SW 1271 (cell line): ENCODE measurements at places on chromosomes 11 and 22.

DNA sequence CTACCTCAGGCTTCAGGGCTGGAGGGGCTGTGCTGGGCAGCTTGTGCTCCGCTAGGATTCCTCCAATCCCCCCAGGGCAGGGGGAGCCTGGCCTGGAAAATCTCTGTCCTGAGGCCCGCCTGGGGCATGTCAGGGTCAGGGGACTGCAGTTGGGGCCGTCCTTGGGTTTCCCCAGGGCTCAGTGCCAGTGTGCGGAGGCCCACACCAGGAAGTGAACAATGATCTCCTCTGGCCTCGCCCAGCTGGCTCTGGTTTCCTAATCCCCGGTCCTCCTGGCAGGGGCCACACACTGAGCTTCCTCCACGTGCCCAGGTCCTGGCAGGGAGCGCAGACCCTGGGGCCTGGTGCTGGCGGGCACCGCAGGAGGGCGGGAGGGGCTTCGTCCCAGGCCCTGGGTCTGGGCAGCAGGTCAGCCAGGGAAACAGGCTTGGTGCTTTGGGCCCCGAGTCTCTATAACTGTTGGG lies 1.4 kb upstream of the MUC2 start:
- DNase-seq, result peak; percentile 19

DNA sequence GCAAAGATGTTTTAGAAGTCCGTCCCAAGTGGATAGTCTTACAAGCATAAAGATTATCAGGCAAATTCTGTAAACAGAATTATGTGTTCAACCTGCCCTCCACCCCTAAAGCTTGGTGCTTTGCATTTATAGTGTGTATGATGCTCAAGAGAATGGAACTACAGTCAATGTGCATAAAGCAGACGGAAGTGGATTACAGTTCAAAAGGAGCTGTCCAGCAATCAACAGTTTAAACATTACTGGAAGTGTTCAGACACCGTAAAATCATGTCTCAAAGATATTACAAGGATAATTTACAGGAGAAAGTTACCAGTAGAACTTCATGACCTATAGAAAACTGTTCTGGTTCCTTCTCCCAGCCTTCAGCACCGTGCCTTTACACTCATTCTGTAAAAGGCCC lies 1.0 kb downstream of the RIC3 start:
- no peak for DNase-seq

DNA sequence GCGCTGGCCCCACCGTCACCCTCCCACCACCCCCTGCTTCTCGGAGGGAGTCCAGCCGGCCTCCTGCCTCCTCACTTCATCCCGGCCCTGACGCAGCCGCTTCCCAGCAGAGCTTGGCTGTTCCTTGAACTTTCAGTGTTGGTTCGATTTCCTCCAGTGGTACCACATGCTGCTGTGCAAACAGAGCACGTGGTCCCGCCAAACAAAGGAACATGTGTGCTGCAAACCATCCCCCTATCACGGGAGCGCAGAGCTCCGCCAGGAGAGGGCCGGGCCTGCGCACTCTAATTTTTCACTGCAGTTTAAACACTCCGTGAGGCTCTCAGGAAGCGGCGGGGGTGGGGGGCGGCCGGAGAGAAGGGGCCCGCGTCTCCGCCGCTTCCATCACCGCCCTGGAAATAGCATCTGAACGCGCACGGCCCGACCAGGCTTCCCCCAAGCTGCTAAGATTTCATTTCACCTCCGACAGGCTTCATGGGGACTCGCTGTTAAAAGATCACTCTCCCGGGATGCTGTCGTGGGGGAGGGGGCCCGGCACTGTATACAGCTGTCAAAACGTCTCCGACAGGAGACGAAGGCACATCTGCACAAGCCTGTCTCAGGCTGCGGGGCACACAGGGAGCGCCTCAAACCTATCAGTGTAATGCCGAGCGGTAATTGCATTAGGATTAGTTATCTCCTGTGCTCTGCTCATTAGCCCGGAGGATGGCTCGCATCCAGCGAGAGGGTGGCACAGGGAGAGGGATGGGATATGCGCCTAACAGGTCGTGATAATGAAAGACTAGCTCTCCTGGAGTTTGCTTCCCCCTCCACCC lies 269.9 kb upstream of the SORL1-AS1 start:
- no peak for DNase-seq

DNA sequence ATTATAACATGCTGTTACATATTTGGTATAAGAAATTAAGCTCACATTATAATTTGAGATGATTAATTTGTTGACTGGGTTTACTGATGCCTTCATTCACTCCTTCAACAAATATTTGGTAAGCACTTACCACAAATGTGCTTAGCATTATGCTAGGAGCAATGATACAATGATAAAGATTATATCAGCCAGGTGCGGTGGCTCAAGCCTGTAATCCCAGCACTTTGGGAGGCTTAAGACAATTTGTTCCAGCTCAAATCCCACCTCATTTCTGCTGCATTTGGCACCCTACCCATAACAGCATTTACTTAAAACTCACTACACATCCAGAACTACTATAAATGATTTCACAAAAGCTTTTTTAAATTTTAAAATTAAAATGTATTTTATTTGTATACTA lies 1263.6 kb upstream of the RAG2 start:
- no peak for DNase-seq

DNA sequence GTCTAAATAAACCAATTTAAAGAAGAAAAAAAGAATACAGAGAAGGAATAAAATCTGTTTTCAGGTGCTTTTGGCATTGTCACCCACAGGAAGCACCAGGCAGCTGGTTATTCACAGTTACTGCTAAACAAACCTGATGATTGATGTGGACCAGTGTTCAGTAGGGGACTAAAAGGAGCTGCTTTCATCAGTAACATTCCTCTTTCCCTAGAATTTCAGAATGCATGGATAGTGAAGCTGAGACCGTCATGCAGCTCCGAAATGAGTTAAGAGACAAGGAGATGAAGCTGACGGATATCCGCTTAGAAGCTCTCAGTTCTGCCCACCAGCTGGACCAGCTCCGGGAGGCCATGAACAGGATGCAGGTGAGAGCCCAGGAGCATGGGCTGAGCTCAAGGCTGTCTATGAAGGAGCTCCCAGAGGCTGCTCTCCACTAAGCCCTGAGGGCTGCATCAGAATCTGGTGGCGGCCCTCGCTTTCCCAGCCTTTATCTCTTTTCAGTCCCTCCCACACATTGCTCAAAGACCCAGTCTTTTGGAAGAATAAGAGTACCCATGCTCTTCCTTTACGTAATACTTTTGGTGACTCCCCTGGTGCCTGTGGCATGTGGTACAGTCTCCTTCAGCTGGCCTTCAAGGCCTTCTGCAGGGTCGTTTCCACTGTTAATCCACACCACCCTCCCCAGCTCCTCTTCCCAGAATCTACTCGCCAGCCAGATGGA lies 69.5 kb downstream of the DBX1 start:
- DNase-seq, result no peak

- DNase-seq, result no peak
These were observed 49.3 kb downstream of the CHRDL2 start for GRCh38 chr11:74681686-74682651.

DNA sequence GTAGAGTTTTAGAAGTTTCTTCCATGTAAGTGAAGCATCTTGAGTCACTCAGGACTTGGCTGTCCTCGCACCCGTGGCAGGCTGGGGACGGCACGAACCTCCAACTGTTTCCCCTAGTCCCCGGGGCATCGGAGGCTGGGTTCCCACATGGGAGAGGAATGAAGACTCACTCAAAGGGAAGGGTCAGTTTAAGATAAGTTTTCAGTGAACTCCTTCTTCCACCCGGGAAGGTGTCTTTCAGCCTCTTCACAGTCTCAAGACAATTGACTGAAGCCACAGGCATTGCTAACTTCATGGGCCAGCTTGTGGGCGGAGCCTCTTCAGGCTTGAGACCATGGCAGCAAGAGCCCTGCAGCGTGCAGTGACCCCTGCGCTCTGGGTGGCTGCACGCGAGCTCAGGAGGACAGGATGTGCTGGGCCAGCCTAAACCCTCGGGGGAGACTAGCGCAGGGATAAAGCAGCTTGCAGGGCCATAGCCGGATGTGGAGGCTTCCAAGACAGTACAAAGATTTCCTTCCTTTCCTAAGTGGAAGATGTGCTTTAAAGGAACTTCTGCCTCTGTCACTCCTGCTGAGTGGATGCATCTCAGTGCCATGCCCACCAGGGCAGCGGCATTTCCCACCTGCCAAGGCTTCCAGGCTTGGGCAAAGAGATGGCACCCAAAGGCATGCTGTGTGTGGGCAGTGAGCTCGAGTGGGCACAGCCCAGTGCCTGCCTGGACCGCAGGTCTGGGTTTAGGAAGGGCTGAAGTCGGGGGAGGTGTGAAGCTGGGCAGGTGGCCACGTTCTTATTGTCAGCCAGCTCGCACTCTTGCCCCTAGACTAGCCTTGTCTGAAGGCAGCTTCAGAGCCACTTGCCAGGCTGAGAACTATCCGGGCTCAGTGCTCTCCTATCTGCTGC lies 32.9 kb downstream of the PPIL2 start:
- no peak for DNase-seq

DNA sequence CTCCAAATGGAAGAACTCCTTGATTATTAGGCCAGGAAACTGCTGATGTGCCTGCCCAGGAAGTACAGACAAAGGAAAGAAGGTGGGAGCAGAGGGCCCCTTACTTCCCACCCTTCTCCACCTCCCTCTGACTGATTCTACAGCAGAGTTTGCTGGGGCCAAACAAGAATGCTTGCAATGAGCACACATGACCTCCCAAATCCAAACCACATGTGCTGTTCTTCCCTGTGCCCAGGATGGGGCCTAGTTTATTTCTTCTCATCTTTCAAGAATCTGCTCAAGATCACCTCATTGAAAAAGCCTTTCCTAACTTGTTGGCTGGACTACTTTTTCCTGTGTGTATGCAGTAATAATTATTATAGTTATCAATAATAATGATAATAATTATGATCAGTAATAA lies 286.1 kb downstream of the RAB38 start:
- DNase-seq, result no peak

DNA sequence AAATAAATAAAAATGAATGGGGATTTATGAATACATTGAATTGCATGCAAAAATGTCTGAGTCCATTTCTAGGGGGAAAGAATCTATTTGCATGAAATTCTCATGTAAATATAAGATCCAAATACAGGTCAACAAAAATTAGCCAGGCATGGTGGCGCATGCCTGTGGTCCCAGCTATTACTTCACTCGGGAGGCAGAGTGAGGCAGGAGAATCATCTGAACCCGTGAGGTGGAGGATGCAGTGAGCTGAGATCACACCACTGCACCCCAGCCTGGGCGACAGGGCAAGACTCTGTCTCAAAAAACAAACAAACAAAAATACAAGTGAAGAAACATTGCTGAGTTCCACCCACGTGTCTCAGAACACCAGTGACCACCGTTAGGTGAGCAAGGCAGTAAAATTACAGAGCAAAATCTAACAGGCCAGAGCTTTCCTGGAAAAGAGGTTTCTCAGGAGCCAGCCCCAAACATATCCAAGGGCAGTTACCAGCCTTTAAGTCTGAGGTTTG lies 17.3 kb downstream of the PACSIN2 start:
- DNase-seq, result no peak

DNA sequence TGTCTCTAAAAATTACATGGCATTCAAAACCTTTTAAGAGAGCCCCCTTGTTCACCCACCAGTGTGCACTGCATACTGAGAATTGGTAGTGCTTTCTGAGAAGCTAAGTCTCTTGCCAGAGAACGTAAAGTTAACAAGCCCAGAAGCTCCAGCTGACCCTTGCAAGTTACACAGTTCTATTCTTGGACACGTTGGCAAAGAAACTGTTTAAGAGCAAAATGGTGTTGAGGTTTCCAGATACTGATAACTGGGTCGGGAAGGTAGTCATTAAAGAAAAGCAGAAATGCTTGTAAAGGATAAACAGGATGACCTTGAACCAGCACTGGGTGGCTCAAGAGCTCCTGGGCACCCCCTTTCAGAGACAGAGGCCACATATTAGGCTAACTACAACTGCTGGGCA lies 284.8 kb downstream of the CADM1 start:
- no peak for DNase-seq

- DNase-seq, result no peak
These were observed 89.4 kb downstream of the PACS1 start for GRCh38 chr11:66159324-66159984.

DNA sequence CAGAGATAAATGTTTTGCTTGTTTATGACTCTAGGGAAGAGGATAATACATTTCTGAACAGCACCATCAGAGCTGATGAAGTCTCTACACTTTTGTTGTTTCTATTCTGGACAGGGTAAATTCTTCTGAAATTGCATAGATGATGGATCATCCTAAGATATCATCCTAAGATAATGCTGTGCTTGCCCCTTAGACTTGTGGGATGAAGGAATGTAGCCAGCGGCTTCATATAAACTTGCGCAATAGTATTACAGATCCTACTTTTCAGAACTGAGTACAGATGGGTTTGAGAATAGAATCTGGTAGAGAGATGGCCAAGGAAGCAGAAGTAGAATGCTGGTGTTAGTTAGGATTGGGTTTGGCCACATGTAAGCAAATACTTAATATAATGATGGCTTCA lies 61.0 kb downstream of the NCAM1 start:
- DNase-seq, result no peak

DNA sequence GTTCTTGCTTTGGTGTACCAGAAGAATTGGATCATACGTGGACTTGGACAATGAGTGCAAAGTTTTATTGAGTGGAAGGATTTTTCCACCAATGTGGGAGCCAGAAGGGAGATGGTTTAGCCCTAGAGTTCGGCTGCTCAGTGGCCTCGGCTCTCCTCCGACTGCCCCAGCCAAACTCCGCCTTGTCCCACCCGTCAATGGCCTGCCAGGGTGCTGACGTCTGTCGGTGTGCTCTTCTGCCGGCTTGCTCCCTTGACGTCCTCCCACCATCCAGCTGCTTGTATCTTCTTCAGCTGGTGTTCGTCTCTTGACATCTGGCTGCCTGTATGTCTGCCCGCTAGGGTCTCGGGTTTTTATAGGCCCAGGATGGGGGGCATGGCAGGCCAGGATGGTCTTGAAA lies 154.8 kb downstream of the APOL5 start:
- DNase-seq, result no peak

- DNase-seq, result no peak
These were observed 35.3 kb upstream of the EP300 start for GRCh38 chr22:41057076-41057475.

GRCh38 chr22:25496396-25497064 lies 67.9 kb upstream of the GRK3 start:
- no peak for DNase-seq

GRCh38 chr11:88098289-88098688 lies 77.0 kb downstream of the RAB38 start:
- DNase-seq, result no peak
